ENCODE measurements at places on chromosomes 5 and 9. TPM values are rescaled to one million over a fixed set of nuclear protein-coding genes. Genes with fewer than 3 reads are reported as not detected.

GRCh38 chr9:119500072-119500771 is 131.0 kb upstream of the BRINP1 start:
- DNase-seq: no peak

ATP6V1G1 gene
- total RNA-seq: 92.4 TPM

- no peak for DNase-seq
Observed at GRCh38 chr5:135386096-135386495, 12.9 kb downstream of the MACROH2A1 start.

DNA sequence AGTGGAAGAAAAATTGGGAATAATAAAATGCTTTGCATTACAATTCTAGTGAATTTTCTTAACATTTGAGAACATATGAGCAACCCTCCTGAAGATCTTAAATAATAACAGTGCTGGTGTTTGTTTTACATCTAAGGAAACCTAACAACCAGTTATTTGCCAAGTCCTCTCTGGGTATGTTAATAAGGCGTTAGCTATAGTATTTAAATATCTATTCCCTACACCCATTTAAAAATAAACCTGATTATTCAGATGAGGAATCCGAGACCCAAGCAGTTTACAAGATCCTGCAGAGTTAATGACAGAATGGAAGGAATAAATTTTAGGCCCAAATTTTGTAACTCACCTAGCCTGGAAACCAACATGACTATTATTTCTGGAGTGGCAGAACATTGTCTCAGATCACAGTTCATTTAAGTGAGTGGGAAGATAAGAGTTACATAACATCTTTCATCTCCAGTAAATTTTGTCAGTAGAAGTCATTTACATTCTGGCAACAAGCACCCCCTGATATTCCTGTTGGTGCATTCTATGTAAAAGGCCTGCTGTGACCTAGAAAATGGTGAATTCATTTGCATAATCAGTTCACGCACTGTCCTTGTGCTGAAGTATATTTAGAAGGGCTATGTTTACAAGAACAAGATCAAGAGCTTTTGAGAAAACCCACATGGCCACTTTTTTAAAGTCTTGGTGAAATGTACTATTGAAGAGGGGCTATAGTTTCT is 148.2 kb downstream of the COX7C start:
- no peak for DNase-seq

GRCh38 chr5:161625673-161626072 is 59.8 kb upstream of the GABRA6 start:
- no peak for DNase-seq

GRCh38 chr5:123720955-123721354 is 209.0 kb downstream of the CSNK1G3 start:
- DNase-seq: no peak

TMEM174 gene
- total RNA-seq: not detected

GRCh38 chr5:169020102-169020501 is 280.8 kb downstream of the SLIT3 start:
- DNase-seq: no peak

- peak; percentile 69 for DNase-seq
Observed at GRCh38 chr9:16039218-16039987, 486.6 kb downstream of the CCDC171 start.

GRCh38 chr5:134177369-134178095 is 782 bp upstream of the SKP1 start:
- DNase-seq: no peak

- no peak for DNase-seq
Observed at GRCh38 chr5:44538797-44539601, 149.8 kb upstream of the FGF10 start.

- DNase-seq: no peak
Observed at GRCh38 chr9:122331523-122331927, 39.3 kb upstream of the PTGS1 start.

- no peak for DNase-seq
Observed at GRCh38 chr9:35158501-35159280, 3.1 kb upstream of the UNC13B start.

DNA sequence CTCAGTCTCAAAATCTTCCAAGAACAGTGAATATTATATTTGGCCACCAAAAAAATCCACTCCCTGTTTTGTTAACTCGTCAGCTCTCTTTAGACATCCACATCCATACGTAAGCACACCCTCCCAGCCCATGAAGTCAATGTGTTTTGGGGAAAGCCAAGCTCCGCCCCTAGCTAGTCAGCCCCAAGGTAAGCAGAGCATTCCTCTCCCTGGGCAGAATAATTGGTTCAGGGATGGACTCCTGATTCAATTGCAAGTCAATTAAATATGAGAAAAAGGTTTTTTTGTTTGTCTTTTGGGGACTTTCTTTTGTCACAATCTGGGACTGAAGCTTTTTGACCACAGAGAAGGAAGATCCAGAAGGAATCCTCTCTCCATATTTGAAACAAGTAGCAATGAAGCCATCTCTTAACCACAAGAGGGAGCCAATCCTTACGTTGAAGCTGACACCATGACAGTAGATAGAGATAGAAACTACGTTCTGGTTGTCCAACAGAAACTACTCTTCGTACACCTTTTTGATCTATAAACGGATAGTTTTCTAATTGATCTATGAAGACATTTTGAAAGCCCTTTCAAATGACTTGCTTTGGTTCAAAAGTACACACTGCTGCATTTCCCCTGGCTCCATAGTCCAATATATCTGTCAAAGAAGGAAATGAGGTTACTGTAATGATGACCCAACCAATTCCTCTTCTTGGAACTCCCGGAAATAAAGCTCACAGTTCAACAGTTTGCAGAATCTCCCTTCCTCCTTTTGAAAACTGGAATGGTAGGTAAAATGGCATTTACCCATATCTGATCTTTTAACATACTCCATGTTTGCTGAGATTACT is 166.4 kb downstream of the TLE1 start:
- peak; percentile 39 for DNase-seq

GRCh38 chr5:9288234-9288633 is 257.6 kb downstream of the SEMA5A start:
- DNase-seq: peak; percentile 29

DNA sequence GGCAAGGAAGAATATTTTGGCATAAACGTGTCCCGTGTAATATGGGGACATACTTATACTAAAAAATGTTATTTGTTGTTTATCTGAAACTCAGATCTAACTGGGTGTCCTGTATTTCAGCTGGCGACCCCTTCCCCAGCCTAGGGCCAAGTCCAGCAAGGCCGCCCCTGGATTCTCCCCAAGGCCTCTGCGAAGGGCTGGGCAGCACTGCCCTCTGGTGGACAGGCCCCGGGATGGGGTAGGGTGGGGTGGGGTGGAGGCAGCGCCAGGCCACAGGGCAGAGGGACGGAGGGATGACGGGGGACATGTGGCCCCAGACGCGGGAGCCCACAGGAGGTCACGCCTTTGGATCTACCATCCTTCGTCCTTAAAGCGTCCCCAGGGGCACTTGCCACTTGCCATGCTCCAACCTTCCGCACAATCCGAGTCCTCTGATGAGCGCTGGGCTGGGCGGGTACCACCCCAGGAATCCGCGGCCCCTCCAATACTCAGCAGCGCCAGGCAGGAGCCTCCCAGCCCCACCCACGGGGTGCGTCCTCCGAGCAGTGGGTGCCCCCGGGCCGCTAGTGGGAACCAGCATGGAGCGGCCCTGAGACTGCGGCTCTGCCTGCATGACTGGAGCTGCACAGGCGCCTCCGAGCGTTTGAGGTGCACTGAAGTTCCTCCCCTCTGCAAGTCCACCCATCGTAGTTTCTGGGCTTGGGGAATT is 7.1 kb upstream of the AGPAT2 start:
- peak; percentile 85 for DNase-seq

GRCh38 chr9:3243683-3244082 is 282.1 kb downstream of the RFX3 start:
- DNase-seq: no peak

CAVIN4 gene
- total RNA-seq: 7.1 TPM

GRCh38 chr5:78003919-78004318 is 227.8 kb upstream of the TBCA start:
- DNase-seq: no peak

DNA sequence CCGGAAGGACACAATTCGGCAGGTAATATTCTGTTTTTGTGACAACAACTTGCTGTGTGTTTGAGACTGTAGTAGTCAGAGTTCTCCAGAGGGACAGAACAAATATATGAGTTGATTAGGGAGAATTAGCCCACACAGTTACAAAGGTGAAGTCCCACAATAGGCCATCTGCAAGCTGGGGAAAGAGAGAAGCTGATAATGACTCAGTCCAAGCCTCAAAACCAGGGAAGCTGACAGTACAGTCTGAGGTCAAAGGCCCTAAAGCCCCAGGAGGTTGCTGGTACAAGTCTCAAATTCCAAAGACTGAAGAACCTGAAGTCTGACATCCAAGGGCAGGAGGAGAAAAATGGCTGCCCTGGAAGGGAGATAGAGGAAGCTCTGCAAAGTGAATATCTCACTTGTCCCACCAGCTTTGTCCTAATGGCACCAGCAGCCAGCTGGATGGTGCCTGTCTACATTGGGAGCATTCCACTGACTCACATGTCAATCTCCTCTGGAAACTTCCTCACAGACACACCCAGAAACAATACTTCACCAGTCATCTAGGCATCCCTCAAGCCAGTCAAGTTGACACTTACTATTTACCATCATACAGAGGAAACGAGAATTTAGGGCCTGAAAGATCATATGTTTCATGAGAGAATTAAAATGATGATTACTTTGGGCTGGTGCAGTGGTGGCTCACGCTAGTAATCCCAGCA is 36.3 kb upstream of the CTXN3 start:
- DNase-seq: no peak

GRCh38 chr9:82911996-82912395 is 150.9 kb downstream of the RASEF start:
- no peak for DNase-seq

DNA sequence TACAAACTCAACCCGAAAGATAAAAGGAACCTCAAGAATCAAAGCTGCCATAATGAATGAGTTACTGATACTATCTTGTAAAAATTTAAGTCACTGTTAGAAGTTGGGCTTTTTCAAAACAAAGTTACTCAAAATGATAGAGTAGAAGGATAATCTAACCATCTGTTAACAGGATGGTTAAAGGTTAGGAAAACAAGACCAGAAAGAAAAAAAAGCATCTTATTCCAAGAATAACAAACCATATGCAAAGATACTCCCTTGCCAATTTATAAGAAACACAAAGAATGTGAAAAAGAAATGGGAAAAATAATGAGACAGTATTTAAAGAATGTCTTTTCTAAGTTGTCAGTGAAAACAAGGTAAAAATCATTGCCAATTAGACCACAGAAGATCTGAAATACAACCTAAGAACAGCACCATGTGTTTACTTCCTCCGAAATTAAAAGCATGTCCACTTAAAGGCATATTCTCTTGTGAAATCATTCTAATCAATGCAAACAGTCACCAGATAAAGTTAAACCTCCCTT is 51.2 kb downstream of the STRBP start:
- DNase-seq: no peak

DNA sequence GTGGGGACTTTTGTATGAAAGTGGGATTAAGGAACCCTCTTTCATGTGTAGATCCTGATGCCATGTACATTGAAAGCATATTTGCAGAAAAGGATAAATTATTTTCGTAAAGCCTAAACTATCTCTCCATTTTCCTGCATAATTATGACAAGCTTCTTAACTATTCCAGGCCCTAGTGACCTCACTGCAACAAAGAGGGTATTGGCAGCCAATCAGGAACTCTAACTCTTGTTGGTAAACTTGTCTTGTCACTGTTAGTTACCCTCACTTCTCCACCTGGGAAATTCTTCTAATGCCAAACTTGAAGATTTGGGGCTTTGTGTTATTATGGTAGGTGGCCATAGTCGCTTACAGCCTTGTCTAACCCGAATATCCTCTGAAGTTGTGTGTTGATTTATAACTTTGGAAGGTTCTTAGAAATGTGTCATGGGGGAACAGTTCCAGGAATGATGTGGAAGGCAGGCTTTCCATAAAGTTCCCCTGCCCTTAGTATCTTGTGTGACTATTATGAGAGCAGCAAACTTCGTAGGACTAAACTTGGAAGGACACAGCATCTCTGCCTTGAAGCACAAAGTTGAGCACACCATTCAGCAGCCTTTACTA is 52.5 kb downstream of the IQGAP2 start:
- no peak for DNase-seq

LHX6 gene
- total RNA-seq: 1.5 TPM

Data from WTC11 (cell line).